Activated CD4-positive, alpha-beta T cell treated with anti-CD3 and anti-CD28 coated beads for 24 hours (primary cell): ENCODE measurements at places on chromosomes 16 and 17.

DNA sequence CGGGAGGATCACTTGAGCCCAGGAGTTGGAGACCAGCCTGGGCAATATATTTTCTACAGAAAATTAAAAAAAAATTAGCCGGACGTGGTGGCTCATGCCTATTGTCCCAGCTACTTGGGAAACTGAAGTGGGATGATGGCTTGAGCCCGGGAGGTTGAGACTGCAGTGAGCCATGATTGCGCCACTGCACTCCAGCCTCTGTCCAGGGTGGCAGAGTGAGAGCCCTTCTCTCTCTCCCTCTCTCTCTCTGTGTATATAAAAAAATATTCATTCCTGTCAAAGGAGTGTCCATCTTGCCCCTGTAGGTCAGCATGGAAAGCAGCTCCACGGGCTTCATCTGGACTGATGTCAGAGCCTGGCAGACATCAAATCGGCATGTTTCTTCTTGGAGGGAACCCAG lies 31.2 kb downstream of the MGAT5B start:
- DNase-seq, result no peak

DNA sequence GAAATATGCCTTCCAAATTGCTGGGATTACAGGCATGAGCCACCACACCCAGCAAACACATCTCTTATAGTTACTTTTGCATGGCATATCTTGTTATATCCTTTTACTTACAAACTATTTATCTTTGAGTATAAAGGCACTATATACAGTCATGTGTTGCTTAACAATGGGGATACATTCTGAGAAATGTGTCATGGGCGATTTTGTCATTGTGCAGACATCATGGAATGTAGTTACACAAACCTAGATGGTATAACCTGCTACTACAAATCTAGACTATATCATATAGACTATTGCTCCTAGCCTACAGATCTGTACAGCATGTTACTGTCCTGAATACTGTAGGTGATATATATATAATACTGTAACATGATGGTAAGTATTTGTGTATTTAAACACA lies 43.6 kb downstream of the BCL7C start:
- DNase-seq, result no peak

- no peak for DNase-seq
Observed at GRCh38 chr17:73691321-73691766, 47.1 kb upstream of the SDK2 start.

DNA sequence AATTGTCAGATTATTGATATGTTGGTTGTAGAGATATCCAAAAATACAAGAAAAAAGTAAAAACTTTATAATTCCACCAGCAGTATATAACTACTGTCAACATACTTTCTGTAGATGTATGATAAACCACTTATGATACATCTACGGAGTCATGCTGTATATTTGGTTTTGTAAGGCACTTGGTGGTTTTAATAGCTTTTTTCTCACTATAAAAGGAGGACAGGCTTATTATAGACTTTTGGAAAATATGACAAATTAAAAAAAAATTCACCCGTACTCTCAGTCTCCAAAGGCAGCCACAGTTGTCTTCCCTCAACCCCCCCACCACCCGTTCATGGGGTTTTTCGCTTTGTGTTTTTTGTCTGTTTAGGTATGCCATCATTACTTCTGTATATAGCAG lies 14.8 kb downstream of the RAI1 start:
- DNase-seq, result no peak

DNA sequence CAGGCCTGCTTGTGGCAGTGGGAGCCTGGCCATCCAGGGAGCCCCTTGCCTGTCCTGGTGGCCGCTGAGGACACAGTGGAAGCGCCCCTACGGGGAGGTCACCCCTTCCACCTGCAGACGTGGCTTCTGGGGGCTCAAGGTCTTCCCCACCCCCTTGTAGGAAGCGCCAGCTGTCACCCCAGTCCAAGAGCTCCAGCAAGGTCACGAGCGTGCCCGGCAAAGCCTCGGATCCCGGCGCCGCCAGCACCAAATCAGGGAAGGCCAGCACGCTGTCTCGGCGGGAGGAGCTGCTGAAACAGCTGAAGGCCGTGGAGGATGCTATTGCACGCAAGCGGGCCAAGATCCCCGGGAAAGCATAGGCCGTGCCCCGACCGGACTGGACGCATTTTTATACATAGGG lies 7.4 kb upstream of the IL17C start:
- DNase-seq, result no peak

DNA sequence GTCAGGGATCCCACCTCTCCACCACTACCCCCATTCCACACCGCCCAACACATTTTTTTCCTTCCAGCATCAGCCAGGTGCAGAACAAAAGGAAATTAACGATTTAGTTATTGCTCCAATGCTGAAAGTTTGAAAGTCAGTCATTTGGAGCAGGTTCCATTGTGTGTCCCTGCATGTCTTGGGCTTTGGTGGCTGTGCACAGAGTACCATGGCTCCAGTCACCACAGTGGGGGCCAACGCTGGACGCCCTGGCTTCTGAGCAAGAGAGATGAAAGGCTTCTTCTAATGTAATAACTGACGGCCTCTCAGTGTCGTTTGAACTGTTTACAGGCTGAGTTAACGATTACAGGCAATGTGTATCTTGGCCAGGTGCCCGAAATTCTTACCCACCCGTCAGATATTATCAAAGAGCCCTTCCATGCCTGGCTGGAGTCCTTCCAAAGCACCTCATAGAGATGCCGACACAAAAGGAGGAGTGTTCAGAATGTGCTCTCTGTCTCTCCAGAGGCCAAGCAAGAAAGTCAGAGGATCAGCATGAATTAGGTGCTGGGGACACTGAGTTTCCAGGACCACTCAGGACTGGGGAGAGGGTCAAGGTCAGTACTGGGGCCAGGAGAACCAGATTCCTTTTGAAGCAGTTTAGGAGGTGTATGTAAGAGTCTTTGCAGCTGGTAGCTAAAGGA lies 25.9 kb downstream of the RNF43 start:
- DNase-seq, result no peak

DNA sequence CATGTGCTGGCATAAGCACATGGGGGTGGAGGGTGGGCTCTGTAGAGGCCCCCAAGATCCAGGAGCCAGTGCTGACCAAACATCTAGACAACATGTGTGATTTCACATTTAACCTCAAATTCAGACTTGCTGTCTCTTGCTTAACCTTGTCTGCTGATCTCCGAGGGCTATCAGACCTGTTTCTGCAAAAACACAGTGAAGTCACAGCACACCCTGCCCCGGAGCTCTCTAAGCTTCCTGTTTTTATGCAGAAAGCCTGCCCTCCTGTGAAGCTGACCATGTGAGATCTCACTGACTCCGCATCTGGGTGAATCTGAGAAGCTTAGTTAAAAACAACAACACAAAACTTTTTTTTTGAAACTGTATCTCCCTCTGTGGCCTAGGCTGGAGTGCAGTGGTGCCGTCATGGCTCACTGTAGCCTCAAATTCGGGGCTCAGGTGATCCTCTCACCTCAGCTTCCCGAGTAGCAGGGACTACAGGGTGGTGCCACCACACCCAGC lies 6.6 kb upstream of the DPEP2 start:
- DNase-seq, result no peak

DNA sequence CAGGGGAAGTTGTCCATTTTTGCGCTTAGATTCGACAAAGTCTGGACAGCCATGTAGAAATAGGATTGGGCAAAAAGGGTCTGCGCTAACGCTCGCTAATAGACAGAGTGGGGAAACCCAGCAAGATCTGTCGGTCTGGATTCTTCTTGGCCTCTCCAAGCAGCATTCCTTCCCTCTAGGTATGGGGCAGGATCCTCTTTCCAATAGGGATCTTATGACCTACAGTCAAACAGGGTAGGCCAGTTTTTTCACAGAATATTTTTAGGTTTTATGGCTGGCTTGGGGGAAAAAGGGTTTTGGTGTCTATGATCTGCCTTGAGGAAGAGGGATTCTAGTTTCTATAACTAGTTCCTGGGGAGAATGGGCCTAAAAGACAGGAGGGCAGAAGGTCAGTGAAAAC lies 26.0 kb upstream of the GPT2 start:
- DNase-seq, result no peak

DNA sequence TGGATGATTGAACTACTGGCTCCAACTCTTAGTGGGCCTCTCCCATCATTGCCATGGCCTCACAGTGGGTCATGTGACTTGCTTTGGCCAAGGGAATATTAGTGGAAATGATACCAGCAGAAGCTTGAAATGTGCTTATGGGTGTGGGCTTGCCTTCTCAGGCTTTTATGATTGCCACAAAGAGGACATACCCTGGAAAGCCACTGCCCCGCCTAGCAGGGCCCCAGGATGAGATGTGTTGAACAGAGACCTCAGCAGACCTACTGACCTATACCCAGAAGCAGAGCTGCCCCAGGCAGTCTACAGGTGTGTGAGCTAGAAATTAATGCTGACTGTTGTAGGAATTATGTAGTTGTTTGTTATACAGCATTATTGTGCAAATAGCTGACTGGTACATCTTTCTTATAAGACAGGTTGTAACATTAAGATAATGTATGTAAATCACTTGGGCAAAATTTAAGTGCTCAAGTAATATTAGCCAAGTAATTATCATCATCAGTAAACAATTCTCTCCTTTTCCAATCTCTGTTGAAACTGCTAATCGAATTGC lies 67.8 kb upstream of the CDH5 start:
- DNase-seq, result no peak

DNA sequence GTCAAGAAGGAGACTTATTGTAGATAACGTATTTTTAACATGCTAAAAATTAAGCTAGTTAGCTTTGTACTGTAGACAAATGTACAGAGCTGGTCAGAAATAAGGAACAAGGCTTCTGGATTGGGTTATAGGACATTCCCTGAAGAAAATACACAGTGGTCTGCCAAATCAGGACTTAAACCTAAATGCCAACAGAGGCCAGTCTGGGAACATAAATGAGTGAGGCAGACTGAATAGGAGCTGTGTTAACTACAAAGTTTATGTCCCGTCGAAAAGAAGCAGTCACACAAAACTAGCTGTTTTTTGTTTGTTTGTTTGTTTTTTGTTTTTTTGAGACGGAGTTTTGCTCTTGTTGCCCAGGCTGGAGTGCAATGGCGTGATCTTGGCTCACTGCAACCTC lies 120.4 kb upstream of the C17orf78 start:
- no peak for DNase-seq

DNA sequence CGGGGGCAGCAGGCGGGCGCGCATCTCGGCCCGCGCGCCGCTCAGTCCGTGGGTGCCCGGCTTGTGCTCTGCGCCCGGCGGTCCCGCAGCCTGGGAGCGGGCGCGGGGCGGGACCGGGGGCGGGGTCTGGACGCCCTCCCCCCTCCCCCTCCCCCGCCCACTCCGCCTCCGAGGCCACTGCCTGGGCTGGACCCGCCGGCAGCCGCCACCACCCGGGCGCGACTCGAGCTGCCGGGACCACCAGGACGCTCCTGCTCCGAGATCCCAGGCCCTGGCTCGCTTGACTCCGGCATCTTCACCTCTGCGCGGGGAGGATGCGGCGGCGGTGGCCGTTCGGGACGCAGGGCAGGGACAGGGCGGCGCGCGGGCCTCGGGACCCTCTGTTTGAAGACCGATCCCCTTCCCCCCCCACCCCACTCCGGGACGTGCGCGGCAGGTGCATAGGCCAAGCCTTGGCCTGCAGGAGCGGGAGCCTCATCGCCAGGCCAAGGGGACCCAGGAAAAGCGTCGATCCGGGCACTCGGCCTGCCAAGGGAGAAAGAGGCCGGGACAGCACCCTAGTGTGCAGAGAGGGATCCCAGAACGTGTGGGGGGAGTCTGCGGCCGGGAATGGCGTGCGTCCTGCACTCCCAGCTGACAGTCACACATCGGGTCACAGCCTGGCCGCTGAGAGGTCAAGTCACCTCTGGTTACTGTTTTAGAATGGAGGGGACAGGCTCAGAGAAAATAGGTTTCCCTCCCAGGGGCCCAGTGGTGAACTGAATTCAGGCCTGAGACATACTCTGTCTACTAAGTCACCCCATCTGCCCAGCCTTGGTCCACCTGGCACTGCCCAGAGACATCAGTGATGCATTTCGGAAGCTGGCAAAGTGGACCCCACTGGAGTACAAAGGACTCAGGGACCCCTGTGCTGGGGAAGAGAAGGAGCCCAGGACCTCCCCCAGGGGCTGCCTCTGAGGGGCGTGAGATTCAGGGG lies at the start of gene HS3ST6:
Gene HS3ST6 (minus strand): TSS at position 65 of the 976 bp plus-strand sequence. CDS start 92 bp downstream, outside the sequence.
- no peak for DNase-seq

DNA sequence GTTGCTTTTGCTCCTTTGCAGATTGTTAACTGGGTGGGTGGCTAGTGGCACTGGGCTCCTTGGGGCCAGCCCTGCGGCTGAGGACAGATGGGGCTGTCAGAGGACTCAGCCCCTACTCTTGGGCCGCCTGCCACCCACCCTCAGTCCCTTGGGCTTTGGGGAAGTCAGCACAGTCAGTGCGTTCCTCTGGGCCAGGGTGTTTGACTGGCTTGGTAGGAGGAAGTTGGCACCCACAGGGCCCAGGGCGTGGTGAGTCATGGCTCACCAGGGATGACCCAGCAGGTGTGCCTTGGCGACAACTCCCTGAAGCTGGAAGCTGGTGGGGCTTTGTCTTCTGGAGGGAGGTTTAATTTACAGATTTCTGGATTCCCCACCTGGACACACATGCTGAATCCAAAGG lies 32.4 kb downstream of the HAPSTR1 start:
- no peak for DNase-seq

DNA sequence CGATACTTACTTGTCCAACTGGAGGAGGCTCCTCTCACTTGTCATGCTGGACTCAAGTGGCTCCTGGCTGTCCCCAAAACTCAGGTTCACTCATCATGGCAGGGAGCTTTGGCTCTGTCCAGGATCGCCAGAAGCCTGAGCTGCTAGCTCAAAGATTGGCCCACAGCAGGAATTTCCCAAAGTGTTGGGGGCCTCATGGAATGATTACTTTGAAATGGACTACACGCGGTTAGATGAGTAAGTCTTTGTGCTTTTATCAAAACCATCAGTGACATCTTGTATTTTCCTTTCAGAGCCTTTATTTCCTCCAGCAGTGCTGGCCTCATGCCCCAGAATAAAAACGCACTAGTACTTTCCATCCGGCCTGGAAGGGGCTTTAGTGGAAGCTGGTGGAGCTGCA lies 29.2 kb upstream of the PHB1 start:
- no peak for DNase-seq

- DNase-seq, result no peak
Observed at GRCh38 chr17:72974605-72975232, 117.8 kb downstream of the SLC39A11 start.

DNA sequence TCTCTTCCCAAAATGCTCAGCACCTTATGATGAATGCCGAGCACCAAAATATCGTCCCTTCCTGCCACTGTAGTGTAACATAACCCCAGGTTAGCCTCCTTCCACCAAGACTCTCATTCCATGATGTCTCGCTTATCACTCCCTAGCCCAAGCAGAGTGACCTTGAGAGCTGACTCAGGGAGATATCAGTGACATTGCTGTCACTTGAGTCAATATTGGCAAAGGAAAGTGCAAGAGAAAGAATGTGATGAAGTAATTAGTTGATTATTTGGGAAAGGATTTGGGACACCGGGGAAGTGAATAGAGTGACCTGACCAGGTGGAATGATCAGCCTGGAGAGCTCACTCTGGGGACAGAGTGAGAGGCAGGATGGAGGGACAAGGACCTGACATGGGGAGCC lies 2.6 kb upstream of the ANKFN1 start:
- DNase-seq, result no peak
